Progenitor cell of endocrine pancreas (in vitro differentiated cells): ENCODE measurements at places on chromosomes 3 and 15. TPM values are rescaled to one million over a fixed set of nuclear protein-coding genes. Genes with fewer than 3 reads are reported as not detected.

Gene CCDC54
- not detected in 2 replicates for total RNA-seq

Gene ATXN7
- 36.7 and 37.4 TPM in 2 replicates for total RNA-seq

Gene EPHA6
- total RNA-seq: 16.5 and 17.3 TPM in 2 replicates

Gene B3GALNT1
- total RNA-seq: 20.9 and 22.6 TPM in 2 replicates

Gene CCK
- 1.1 and 1.6 TPM in 2 replicates for total RNA-seq

GRCh38 chr3:131568460-131568859 lies 65.7 kb upstream of the MRPL3 start:
- DNase-seq: no peak

GRCh38 chr3:12758025-12758781 lies 856 bp downstream of the TMEM40 start:
- no peak for DNase-seq

DNA sequence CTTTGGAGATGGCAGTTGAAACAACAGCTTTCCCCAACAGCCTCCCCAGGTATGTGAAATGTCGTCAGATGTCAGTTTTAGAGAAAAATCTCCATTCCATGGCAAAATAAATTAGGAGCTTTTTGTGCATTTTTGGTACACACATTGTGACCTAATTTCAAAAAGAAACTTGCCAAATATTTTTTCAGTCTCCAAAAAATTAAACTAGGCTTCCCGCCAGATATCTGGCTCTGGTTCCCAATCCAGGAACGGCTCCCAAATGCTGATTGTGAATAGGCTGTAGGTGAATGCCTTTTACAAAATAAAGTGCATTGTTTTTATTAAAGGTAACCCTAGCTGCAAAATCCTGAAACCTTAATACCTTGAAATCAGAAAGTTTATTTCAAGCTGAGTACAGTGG lies 10.9 kb downstream of the KCNAB1 start:
- DNase-seq: no peak

- no peak for DNase-seq
These were observed 153.5 kb upstream of the COL8A1 start for GRCh38 chr3:99484871-99485270.

- DNase-seq: no peak
These were observed 27.1 kb downstream of the P2RY12 start for GRCh38 chr3:151357463-151357850.

DNA sequence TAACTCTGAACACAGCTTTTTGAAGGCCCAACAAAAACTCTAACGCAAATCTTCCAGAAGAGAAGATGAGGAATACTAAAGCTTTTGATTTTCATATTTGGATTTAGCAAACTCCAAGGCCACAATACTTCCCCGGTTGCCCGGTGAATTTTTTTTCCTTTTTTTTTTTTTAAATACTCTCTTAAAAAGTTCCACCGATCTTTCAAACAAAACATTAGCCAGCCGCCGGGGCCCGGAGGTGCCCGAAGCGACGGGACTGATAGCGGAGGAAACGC lies 2.3 kb downstream of the FOXL2 start:
- DNase-seq: no peak

GRCh38 chr15:83057696-83058376 lies 9.2 kb downstream of the BTBD1 start:
- no peak for DNase-seq

GRCh38 chr3:171129827-171130226 lies 103.3 kb upstream of the SLC2A2 start:
- no peak for DNase-seq

DNA sequence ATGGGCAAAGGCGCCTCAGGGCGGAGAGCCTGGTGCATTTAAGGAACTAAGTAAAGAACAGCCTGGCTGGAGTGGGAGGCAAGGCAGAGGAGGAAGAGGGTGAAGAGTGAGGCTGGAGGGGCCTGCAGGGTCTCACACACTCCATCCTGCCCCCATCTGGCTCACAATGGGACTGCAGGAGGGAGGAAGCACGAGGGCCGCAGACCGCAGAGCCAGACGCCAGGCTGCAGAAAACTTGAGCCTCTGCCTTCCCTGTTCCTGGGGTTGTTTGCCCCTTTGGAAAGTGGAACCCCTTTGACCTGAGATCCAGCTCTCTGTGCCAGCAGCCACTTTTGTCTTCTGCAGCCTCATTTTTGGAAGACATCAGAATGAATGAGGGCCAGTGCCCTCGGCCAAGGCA lies 138.0 kb downstream of the SRGAP3 start:
- no peak for DNase-seq

DNA sequence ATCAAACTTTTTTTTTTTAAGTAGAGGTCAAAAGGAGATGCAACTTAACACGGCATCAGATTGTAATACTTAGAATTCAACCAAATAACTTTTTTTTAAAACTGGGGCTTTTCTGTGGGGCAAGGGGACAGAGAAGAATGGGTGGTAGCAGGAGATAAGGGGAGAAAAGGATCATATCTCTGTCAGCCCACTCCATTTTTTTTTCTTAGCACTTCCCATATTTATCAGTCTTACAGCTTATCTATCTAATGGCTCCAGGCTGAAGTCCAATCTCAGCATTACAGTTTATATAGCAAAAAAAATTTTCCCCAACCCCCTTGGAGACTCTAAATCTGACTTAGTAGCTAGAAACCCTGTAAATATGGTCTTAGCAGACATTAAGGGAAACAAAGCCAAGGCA lies 69.3 kb downstream of the PIK3R4 start:
- no peak for DNase-seq
